ENCODE measurements at places on chromosomes 2 and 18.

DNA sequence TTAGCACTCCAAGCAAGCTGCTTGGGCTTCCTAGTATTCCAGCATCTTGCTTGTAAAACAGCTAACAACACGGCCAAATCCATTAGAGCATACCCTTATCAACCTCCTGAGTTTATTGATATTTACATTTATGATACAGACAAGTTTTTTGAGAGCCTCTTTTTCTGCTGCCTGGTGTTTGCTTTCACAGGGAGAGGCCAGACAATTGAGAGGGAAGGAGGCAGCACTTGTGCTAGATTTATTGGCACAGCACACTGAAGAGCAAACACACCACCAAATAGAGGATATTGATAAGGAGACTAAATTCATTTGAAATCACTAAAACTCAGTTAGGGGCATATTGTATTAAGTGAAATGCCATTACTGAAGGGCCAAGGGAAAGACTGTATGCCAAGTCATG is 1142.3 kb upstream of the FANCL start:
- no peaks in the 10 kb centered on the region for H3K27me3 ChIP-seq
- no peaks in the 10 kb centered on the region for H3K4me1 ChIP-seq
- H3K36me3 ChIP-seq: no peaks in the 10 kb centered on the region
- no peak overlapping the region for H3K27ac ChIP-seq
- no peak overlapping the region for H3K4me3 ChIP-seq
- DNase-seq: no peak

DNA sequence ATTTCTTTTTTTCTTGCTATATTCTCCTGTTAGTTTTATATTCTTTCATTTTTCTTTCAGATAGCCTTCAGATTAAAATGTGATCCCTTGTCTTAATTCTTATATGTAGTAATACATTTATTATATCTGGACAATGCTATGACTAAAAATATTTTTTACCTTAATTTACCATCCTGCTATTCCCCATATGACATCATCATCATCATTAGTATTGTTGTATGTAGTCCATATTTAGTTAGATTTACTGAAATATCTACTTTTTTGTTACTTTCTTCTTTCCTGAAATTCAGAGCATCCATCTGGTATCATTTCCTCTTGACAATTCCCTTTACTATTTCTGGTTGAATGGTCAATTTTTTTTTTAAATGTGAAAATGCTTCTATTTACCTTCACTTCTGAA is 951.6 kb upstream of the POU3F3 start:
- no peaks in the 10 kb centered on the region for H3K4me1 ChIP-seq
- H3K27me3 ChIP-seq: no peaks in the 10 kb centered on the region
- H3K4me3 ChIP-seq: no peak overlapping the region

DNA sequence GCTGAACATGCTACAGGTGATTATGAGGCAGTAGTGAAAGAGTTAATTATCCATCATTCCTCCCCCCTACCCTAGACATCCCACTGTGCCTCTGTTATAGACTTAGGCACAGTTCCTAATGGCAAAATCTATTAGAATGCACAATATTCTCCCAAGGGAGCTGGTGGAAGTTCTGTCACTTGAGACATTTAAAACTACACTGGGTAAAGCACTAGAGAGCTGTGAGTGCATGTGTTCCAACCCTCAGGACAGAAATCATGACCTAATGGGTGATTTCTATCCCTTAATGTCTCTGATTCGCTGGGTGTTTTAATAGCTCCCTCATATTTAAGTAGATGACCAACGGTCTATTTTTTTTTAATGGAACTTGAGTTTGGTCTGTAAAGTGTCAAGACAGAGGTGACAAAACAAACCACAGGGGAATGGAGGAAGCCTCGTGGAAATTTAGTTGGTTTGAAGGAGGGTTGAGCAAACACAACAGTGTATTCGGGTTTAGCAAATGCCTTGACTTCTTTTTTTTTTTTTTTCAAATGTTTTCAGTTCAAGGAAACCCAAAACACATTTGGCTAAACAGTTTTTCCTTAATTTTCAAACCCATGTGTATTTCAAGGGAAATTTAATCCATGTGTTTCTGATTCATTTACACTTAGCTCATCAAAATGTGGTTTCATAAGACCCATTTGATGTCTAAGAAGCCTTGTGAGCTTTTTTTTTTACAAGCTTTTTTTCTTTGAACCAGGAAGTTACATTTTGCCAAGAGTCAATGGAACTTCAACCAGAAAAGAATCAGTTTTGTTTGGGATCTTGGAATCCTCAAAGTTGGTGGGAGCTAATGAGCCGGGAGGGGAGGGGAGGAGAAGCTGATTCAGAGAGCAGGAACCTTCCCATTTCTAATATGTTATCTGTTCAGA is 665.1 kb upstream of the ZEB2 start:
- no peak overlapping the region for H3K4me3 ChIP-seq
- no peaks in the 10 kb centered on the region for H3K27me3 ChIP-seq
- H3K36me3 ChIP-seq: no peaks in the 10 kb centered on the region

DNA sequence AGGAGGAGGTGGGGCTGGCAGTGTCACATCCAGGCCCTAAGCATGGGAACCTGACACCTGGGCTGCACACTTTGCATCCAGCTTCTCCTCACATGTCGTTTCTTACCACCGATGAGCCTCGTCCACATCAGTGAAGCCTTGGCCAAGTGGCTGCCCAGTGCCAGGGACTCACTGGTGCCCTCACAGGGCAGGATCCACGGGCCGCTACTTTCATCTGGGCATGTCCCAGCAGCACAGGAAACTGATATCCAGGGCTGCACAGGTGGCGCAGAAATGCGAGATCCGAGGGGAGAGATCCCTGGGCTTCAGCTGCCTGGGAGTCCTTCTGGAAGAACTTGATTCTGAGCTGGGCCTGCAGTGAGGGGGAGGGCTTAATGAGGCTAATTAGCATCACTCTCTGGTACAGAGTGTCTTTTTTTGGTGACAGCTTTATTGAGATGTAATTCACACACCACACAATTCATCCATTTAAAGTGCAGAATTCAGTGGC is 291.6 kb upstream of the HDAC4 start:
- no peak for DNase-seq
- H3K27me3 ChIP-seq: no peaks in the 10 kb centered on the region
- H3K36me3 ChIP-seq: no peaks in the 10 kb centered on the region

- peak overlapping the region; percentile 66 for H3K27ac ChIP-seq
- no peaks in the 10 kb centered on the region for H3K36me3 ChIP-seq
- DNase-seq: peak; percentile 88
- peaks cover 43% of the 10 kb centered on the region for H3K4me1 ChIP-seq
- H3K4me3 ChIP-seq: peak overlapping the region; percentile 10
- H3K27me3 ChIP-seq: no peaks in the 10 kb centered on the region
These were observed 42.1 kb downstream of the BMP10 start for GRCh38 chr2:68828887-68829708.

DNA sequence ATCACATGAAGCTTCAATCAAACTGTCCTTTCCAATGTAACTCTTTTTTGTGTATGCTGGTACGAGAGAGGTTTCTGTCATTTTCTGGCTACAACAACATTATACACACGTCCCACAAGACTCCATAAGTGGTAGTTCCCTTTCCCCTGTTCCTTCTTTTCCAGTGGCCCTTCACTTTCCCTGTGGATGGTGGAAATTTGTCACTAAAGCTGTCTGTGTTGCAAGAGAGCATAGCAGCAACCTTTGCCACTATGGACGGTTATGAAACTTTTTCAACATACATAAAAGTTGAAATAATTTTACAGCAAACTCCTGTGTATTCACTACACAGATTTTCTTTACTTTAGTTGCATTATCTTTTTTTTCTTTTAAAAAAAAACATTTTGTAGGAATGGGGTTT is 18.7 kb downstream of the DBI start:
- H3K4me1 ChIP-seq: peaks cover 3% of the 10 kb centered on the region
- H3K36me3 ChIP-seq: no peaks in the 10 kb centered on the region
- no peaks in the 10 kb centered on the region for H3K27me3 ChIP-seq
- H3K27ac ChIP-seq: no peak overlapping the region
- H3K4me3 ChIP-seq: no peak overlapping the region

DNA sequence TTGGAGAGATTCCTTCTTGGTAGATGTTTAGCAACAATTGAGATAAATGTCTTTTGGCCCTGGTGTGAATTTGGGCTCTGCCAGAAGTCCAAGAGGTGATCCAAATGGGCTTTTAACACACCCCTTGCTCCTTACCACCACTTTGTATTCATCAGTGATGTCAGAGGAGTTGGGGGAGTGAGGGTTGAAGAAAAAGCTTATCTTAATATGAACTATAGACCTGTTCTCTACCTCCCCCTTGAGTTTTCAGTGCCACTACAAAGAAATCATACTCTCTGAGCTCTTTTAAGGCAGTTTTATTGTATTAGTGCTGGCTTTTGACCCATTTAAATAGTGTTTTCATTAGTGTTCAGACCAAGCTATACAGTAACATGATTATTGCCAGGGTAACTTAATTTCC is 229.1 kb downstream of the PHLPP1 start:
- no peak for DNase-seq
- H3K36me3 ChIP-seq: peaks cover 6% of the 10 kb centered on the region
- no peak overlapping the region for H3K27ac ChIP-seq
- no peaks in the 10 kb centered on the region for H3K27me3 ChIP-seq
- no peak overlapping the region for H3K4me3 ChIP-seq

- H3K36me3 ChIP-seq: no peaks in the 10 kb centered on the region
- no peaks in the 10 kb centered on the region for H3K27me3 ChIP-seq
- H3K4me3 ChIP-seq: no peak overlapping the region
- H3K4me1 ChIP-seq: no peaks in the 10 kb centered on the region
These were observed 8.2 kb upstream of the ALPG start for GRCh38 chr2:232398293-232399034.

DNA sequence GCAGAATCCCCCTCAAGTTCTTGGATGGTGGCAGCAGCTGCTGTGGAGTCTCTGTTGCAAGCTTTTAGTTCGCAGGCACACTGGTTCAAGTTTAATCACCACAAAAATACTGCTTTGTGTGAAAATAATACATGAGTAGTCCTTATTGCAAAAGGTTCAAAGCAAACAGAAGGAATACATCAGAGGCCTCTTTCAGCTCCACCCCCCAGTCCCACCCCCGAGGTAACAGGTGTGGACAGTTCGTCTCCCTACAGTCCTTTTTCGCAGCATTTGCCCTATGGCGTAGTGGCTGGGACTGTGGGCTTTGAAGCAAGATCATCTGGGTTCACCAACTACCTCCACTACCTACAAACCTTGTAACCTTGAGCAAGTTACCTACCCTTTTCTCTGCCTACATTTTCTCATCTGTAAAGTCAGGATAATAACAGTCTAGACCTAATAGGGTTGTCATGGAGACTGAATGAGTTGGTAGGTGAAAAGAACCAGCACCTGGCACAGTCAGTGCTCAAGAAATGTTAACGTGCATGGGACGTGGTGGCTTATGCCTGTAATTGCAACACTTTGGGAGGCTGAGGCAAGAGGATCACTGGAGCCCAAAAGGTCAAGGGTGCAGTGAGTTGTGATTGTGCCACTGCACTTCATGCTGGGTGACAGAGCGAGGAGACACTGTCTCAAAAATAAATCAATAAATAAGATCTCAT is 61.7 kb downstream of the TCF7L1 start:
- H3K4me1 ChIP-seq: no peaks in the 10 kb centered on the region
- no peaks in the 10 kb centered on the region for H3K36me3 ChIP-seq
- no peaks in the 10 kb centered on the region for H3K27me3 ChIP-seq
- H3K4me3 ChIP-seq: no peak overlapping the region
- DNase-seq: no peak

DNA sequence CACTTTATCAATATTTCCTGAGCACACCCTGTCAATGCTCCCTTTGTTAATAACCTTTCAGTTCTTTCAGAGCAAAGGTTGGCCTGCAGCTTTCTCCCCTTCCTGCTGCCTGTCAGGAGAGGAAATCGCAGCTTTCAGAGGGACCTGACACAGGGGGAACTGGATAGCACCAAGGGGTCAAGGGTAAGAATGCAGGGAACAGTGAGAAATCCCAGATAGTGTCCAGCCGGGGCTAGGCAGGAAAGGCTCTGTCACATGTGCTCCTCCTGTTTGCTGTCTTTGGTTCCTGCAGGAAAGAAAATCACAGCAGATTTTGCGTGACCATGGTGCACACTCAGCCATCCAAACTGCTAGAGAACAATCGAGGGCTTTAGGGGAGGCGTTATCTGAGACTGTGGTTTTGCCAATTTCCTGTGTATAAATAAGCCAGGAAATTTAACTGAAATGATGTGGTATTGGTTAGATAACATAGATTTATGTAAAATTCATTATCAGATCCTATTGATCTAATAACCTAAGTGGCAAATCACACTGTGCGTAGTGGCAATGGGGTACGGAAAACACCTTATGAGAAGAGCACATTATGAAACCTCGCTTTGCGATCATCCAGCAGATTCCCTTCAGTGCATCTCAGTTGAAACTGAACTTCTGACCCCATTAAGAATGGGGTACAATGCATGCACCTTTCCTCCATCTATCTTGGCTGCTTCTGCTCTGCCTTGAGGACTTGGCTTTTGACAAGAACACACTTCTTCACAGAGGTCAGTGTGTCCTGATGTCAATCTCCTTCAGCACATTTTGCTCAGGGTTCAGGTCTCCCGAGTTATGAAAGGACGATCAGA is 178.0 kb downstream of the ICOS start:
- no peak overlapping the region for H3K27ac ChIP-seq
- H3K4me3 ChIP-seq: no peak overlapping the region

- no peaks in the 10 kb centered on the region for H3K36me3 ChIP-seq
- H3K4me1 ChIP-seq: peaks cover 7% of the 10 kb centered on the region
- no peaks in the 10 kb centered on the region for H3K27me3 ChIP-seq
- H3K4me3 ChIP-seq: no peak overlapping the region
- H3K27ac ChIP-seq: no peak overlapping the region
These were observed 32.0 kb upstream of the B4GALT6 start for GRCh38 chr18:31716362-31716761.

DNA sequence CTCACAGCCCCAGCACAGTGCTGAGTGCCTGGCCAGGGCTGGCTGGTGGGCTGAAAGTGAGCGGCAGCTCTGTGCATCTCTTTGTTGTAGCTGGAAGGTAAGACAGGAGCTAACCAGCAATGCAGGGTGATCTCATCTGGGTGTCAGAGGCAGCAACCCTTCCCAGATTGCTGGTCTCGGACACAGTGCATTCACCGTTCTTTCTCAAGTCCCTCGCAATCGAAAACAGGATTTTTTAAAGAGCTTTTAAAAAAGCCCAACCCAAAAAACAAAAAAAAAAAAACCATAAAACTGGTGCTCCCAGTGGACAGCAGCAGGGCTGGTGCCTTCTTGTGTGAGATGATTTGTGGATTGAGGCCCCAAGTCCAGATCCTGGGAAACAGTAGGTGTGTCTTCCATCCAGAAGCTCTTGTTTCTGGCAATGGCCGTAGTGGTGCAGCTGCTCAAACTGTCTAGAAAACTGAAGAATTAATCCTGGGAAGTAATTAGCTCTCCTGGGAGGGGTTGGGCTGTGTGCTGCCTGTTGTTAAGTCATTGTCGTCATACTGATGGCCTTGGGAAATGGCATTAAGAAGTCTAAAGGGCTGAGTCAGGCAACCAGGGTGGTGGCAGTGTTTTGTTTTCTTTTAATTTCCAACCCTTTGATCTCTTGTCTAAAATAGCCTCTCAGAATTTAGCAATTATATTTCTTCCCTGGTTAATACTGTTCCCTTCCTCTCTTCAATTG is 156.7 kb downstream of the KLHL29 start:
- no peaks in the 10 kb centered on the region for H3K36me3 ChIP-seq
- no peak for DNase-seq
- peaks cover 17% of the 10 kb centered on the region for H3K4me1 ChIP-seq
- H3K27ac ChIP-seq: no peak overlapping the region
- H3K4me3 ChIP-seq: no peak overlapping the region
- H3K27me3 ChIP-seq: no peaks in the 10 kb centered on the region
